Hepatocyte (in vitro differentiated cells): ENCODE measurements at places on chromosomes 11 and 22. TPM values are rescaled to one million over a fixed set of nuclear protein-coding genes. Genes with fewer than 3 reads are reported as not detected.

DNA sequence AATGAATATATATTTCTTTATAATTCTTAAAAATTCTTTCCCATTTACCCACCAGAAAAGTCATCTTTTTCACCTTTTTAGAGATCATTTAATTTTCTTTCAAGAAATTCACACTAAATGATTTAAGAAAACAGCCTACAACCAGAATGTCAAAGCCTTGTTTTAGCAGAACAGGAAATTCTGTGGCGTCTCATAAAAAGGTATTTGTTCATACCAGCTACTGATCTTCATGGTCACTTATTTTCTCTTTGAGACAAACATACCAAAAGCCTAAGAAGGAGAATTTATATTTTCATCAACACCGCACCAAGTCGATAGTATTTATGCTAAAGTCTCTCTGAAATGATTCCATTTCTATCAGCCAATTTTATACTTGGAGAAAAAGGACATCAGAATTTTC is 105.3 kb downstream of the ETS1 start:
- DNase-seq, result no peak

GRCh38 chr11:66548041-66548440 is 1.3 kb downstream of the ACTN3 start:
- DNase-seq, result no peak

- no peak for DNase-seq
Observed at GRCh38 chr22:24763872-24764485, 10.5 kb downstream of the PIWIL3 start.

- peak; percentile 57 for DNase-seq
Observed at GRCh38 chr11:114134870-114135269, 75.4 kb downstream of the ZBTB16 start.

Gene KRTAP5-6
- total RNA-seq, result not detected in 2 replicates

- no peak for DNase-seq
Observed at GRCh38 chr22:44530569-44530968, 32.5 kb upstream of the RTL6 start.

DNA sequence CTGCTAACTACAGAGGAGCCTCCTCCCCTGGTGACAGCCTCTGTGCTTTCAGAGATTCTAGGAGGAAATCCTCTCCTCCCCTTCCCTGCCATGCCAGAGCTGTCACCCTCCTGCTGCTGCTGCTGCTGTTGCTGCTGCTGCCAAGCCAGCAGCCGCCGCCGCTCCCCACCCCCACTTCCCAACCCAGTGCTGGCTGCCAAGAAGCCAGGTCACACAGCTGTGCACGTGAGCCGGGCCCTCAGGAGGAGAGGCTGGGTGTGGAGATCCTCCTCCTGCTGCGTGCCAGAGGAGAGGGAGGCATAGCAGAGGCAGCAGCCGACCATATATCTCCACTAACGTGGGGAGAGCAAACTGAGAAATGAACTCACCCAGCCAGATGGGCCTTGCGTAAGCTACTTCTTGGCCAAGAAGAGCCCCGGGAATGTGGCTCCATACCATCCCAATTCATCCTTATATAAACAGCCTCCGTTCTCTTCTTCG is 12.4 kb downstream of the CRY2 start:
- peak; percentile 90 for DNase-seq

Gene ANO1
- total RNA-seq, result 10.5 and 12.1 TPM in 2 replicates

Gene SMPD1
- total RNA-seq, result 65.2 and 70.0 TPM in 2 replicates

GRCh38 chr11:36510594-36510942 is 496 bp upstream of the TRAF6 start:
- peak; percentile 9 for DNase-seq

- no peak for DNase-seq
Observed at GRCh38 chr11:34988294-34989255, 72.2 kb downstream of the PDHX start.

Gene RFPL3
- not detected in 2 replicates for total RNA-seq

Gene MRGPRF
- 6.5 TPM in 2 replicates for total RNA-seq

DNA sequence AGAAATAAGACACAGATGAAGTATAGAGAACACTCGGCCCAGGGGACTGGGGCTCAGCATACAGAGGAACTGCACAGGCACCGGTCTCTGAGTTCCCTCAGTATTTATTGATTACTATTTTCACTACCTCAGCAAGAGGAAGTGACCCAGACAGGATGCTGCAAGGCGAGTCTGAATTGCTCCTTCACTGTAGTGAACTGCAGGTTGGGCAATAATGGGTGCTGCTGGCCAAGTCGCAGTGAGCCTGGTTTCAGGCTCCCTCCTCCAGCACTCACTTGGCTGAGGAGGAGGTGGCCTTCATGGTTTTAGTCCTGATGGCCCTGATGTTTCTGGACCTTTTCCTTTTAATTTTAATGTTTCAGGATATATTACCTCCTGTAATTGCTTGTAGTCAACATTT is 10.4 kb downstream of the OR52K2 start:
- peak; percentile 35 for DNase-seq

Gene FOLH1
- not detected in 2 replicates for total RNA-seq

GRCh38 chr11:118274186-118274585 is 10.1 kb upstream of the MPZL2 start:
- DNase-seq, result no peak

DNA sequence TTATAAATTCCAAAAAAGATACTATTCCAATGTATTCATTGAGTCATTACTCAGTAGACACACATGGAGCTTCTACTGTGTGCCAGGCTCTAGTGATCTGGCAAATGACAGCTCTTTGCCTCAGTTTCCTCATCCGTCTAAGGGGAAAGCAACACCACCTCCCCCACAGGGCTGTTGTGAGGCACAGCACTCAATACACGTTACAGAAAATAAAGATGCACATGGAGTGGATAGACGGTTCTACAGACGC is 6.5 kb upstream of the MALAT1 start:
- no peak for DNase-seq

- DNase-seq, result no peak
Observed at GRCh38 chr11:94909371-94909820, 64.0 kb downstream of the CWC15 start.

DNA sequence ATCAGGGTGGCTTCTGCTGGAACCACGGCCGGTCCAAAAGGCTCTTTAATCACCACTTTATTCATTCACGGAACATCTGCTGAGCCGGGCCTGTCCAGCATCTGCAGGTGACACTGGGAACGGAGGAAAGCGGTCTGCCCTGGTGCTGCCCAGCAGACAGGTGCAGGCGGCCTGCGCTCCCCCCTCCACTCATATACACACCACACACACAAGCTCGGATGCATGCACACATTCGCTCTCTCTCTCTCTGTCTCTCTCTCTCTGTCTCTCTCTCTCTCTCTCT is 736.9 kb downstream of the BRD1 start:
- no peak for DNase-seq
